Glomerular endothelial cell (primary cell): ENCODE measurements at places on chromosomes 2 and 18. TPM values are rescaled to one million over a fixed set of nuclear protein-coding genes. Genes with fewer than 3 reads are reported as not detected.

DNA sequence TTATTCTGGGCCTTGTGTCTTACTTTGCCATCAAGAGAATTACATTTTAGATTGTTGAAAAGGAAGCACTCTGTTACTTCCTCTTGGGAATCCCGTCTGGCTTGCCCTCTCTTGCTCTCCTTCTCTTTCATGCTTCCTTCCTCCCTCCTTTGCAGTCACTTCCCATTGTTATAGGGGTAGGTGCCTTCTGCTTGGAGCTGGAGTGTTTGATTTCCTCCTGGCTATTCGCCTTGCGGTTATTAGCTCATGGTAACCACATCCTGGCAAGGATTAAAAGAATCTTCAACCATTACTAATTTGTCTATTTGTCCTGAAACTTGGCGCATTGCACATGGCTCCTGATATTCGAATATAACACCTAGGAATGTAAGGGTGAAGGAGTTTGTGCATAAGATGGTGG lies 115.0 kb downstream of the CERS6 start:
- no peak for DNase-seq

POTEI gene
- total RNA-seq = 0.06 TPM in 1 of 2 replicates, not detected in the other

EGR4 gene
- not detected in 2 replicates for total RNA-seq

GRCh38 chr2:202172439-202173211 lies 65.8 kb downstream of the SUMO1 start:
- no peak for DNase-seq

DNA sequence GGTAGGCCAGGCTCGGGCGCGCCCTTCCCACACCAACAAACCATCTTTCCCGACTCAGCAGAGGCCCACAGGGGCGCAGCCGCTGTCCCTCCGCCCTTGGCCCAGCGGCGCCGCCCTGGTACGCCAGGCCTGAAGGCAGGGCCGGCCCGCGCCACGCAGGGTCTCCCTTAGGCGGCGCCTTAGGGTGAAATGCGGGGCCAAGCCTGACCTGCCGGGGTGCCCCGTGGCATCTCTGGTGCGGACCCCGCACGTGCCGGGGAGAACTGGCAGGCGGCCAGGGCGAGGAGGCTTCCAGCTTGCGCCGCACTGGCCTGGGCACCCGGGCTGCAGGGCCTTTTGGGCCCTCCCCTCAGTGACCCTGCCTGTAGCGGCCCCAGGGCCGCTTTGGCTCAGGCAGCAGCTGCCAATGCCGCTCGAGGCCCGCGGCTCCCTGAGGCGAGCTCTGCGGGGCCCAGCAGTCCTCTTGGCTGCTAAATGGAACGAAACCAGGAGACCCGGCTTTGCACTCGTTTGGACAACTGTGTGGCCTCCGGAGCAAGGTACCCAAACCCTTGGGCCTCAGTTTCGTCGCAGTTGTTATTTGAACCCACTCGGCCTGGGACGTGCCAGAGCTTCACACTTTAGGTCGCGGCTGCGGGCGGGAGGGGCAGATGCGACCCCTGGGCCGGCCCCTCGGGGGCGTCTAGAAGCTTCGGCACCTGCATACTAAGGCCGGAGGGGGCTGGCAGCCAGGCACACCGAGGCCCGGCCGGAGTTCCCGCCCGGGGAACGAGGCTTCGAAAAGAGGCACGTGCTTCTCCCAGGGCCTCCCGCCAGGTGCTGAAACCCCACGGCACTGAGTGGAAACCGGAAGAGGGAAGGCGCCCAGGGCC lies 8.5 kb downstream of the OTX1 start:
- DNase-seq = no peak

PLA2R1 gene
- 6.6 and 14.5 TPM in 2 replicates for total RNA-seq

DNA sequence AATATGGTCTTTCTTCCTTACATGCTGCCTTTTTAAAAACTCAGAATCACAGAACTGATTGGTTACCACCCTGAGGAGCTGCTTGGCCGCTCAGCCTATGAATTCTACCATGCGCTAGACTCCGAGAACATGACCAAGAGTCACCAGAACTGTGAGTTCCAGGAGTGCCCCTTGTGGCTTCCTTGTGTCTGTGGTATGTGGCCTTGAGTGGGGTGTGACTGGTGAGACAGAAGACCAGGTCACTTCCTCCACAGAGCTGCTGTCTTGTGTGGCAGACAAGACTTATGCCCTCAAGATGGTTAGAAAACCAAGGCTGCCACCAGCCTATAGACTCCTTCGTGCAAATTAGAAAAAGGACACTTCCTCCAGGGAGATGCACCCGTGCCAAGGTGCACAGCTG lies 72.6 kb downstream of the EPAS1 start:
- no peak for DNase-seq
